ENCODE measurements at places on chromosomes 5 and 9.

DNA sequence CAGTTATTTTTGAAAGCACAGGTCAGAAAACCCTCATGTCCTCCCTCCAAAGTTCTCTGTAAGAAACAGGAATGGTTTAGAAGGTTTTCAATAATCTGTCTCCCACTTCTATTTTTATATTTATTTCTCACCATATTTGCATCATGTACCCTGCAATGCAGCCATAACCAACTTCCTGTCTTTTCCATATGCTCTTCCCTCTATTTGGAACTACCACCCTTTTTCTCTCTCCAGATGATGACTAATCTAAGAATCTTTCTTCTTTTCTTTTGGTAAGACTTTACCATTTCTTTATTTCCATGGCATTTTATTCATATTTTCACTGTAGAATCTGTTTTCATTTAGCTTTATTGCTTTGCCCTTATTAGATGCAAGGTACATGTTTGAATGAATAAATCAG lies 33.9 kb downstream of the MAN2A1 start:
- no peak for DNase-seq

DNA sequence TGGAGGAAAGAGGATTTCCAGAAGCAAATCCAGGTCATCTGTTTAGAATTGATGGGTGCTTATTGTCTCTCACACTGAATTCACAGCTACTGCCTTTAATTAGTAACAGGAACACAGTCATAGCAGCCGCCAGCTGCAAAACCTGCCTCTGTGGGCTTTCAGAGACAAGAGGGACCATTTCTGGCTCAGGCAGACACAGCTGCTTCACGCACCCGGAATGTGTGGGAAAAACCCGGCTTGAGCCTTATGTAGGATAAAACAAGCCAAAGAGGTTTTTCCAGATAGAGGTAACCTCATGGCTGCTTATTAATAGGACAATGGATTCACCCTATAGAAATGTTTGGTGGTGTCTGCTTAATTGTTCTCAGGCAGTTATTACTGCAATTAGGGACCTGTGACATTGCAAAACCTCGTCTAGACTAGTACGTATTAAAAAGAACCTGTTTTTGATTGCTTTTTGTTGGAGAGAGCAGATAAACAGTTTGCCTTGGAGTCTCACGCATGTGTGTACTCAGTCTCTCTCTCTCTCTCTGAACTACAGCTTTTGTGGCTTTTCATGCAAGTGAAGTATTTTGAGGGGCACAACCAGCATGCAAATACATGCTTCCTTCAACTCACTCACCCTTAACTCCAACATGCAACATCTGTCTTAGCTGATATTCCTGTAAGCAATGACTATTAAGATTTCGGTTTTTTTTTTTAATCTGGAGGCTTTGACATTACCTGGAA lies 302.7 kb downstream of the PLK2 start:
- no peak for DNase-seq

- no peak for DNase-seq
These were observed 6.5 kb upstream of the TMEM250 start for GRCh38 chr9:136124976-136125692.

- no peak for DNase-seq
These were observed 264.9 kb downstream of the TLE1 start for GRCh38 chr9:81424431-81424830.

DNA sequence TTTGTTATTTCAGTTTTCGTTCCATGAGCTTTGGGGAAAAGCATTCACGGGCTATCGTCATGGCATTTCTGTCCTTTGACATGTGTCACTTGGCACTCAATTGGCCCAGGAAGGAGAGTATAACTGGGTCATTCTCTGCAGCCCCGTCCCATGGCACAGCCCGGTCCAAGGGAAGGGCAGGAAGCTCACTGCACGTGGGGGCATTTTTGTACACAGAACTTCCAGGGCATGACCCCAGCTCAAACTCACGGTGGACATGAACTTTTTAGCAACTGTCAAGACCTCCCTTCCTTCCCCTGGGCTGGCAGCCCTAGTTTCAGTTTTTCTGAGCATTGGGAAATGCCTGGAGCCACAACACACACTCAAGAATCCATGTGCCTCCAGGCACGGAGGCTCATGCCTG lies 161.6 kb upstream of the PANK3 start:
- DNase-seq: no peak

GRCh38 chr5:90718387-90718786 lies 159.8 kb downstream of the ADGRV1 start:
- DNase-seq: no peak

DNA sequence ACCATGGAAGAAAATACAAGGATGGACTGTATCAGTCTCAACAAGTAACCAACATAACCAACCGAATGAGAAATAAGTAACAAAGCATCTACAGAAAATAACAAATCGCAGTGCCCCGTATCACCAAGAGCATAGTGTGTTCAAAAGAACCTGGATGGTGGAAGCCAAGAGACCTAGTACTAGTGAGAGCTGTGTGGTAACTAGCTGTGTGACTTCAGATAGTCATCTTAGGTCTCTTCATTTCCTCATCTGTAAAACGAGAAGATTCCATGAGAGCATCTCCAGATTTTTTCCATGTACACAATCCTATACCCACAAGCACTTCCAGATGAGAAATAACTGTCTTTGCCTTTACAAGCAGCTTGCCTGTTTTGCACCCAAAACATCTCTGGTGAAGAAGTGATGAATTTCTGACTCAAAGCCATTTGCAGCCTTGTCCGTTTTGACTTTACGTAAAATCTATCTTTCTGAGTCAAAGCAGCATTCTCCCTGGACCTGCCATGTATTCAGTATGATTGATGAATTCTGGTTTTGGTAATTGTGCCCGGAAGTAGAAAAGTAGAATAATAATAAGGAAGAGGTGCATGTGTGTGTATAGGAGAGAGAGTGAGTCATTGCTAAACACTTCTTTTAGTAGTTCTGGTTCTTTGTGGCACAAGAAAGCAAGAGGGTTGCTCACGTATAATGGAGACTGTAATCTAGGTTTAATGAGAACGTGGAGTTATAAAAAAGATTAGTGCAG lies 41.0 kb downstream of the AOPEP start:
- DNase-seq: no peak

GRCh38 chr9:117080765-117081390 lies 334.0 kb downstream of the ASTN2 start:
- DNase-seq: no peak

DNA sequence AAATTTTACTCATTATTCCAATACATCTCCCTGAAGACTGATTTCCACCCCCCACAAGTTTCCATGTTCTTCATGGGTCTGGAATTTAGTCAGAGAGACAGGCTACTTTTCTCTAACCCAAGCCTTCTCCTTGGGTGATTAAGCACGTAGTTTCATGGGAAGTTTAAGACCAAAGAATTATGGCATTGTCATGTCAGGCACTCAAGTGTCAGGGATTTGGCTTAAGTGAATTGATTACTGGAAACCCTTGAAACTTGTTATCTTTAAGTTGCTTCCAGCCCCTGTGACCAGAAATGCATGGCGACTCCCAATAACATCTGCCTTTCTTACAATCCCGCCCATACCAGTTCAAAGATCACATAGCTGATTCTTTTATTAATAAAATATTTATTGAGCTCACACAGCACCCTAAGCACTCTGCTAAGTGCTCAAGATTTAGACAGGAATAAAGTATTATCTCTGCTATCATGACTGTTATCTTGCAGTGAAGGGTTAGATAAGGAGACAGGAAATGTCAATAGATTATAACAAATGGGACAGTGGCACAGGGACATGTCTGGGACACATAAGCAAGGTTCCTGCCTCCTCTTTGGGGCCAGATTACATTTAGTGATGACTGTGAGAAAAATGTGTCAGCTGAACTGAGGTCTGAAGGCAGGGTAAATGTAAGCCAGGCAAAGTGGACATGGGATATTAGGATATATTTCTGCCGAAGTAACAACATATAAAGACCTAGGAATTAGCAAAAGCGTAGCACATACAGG lies 241.2 kb upstream of the TNC start:
- DNase-seq: no peak

DNA sequence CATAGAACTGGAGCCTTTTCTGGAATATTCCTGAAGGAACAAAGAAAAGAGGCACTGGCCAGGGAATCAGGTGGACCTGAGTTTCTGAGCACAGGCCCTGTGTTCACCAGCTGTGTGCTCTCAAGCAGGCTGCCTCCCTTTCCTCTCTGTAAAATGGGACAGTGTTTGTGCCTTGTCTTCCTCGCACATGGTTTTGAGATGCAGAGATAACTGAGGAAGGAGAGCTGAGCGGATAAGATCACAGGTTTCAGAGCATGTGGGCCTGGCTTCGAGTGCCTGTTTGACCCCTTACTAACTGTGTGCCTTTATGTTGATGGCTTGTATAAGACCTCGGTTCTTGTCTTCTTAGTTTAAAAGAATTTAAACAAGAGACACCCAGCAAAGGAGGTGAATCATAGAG lies 46.2 kb upstream of the HAND1 start:
- no peak for DNase-seq

GRCh38 chr9:65404232-65405006 lies 119.4 kb upstream of the FOXD4L5 start:
- no peak for DNase-seq

DNA sequence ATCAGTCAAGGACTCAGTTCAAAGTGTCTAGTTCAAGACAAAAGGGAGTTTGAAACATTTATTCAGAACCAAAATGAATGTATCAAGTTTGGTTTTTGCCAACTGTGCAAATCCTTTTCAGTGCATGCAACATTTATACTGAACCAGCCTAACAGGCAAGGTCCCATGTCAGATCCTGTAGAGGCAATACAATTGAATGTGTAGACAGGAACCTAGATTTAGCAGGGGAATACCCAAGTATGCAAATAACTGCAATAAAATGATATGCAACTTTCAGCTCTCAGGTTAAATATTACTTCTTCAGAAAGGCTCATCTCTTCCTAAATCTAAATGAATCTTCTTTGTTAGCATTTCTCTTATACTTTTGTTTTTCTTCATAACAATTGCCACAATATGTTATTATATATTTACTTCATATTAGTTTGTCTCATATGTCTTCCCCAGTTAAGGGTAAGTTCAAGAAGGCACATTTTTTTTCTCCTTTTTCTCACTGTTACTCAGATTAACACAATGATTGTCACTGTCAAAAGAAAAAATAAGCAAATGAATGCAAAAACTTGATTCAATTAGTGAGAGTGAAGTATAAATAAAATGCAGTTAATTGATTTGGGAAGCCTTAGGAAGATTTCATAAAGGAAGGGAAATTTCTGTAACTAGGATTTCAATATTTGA lies 163.9 kb upstream of the RASA1 start:
- no peak for DNase-seq

DNA sequence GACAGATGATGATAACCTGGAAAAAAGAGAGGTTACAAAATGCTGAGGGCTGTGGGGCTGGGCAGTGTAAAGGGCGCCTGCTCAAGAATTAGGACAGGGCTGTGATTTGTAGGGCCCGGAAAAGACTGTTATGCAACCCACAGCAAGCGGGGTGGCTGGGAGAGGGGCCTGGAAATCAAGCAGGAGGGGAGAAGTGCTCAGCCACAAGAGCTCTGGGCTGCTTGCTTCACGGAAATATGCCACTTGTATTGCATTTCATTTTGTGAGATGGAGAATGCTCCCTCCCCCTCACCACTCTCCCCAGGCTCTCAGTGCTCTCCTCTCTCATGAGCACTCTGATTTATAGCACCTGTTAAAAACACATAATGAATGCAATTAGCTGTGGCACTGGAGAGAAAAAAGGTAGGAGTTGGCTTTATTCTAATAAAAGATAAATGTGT lies 8.4 kb upstream of the HAND1 start:
- no peak for DNase-seq

- no peak for DNase-seq
These were observed 265.4 kb downstream of the DTWD2 start for GRCh38 chr5:118723021-118723338.

- no peak for DNase-seq
These were observed 58.3 kb upstream of the SPATA31E1 start for GRCh38 chr9:87824216-87824875.

DNA sequence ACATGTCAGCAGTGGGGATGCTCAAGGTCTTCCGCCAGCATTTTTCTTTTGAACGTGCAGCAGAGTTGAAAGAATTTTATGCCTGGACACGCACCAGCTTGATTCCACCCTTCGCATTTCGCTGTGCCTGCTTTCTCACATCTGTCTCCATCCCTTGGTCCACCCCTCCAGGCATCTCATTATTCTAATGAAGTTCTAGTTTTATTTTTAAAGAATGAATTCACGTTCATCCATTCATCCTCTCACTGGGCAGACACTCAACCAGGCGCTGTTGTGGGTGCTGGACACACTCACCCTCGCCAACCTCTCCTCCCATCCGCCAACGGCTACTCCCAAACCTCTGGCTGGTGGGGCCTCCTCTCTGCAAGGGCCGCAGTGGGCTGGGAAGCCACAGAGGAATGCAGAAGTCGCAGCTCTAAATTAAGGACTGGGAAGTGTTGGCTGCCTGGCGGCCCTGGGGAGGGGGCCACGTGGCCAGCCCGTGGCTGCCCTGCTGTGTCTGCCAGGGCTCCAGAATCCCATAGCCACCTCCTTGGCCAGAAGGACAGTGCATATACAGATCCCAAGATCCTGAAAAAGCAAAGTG lies 6.7 kb downstream of the SUSD3 start:
- no peak for DNase-seq

DNA sequence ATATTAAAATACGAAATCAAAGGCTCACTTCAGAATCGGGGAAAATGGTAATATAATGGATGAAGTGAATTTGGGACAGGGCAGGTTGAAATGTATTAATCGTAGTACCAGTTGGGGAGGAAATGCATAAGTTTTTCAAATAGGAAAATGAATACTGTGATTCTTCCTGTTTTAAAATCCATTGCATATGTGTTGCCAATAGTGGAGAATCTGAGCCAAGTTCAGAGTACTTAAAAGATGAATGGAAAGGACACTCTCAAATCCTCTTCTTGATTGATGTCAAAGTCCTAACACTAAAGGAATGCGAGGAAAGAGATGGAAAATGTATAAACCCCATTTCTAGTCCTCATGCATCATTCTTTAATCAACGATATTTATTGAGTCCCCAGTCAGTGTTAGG lies 160.9 kb upstream of the CCNG1 start:
- no peak for DNase-seq

DNA sequence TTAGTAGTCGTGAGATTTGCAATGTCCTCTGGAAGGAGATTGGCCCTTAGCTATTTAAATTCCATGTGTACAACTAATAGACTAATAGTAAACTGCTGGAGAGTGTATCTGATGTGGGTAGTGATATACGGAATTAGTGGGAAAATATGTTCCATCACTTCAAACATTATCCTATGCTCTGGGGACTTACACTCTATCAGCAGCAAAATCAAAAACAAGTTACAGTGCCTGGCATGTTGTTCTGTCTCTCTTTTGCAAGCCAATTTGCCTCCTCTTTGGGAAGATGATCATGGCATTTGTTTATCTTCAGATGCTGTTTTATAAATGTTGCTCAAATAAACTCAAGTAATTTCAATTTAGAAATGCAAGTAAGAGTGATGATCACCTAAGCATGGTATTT lies 311.9 kb upstream of the ACO1 start:
- DNase-seq: no peak

GRCh38 chr9:81556923-81557322 lies 132.4 kb downstream of the TLE1 start:
- no peak for DNase-seq

Data from activated CD4-positive, alpha-beta T cell treated with anti-CD3 and anti-CD28 coated beads, Interleukin-2, amount 50 U/mL, for 4 hours (primary cell).